Activated naive CD4-positive, alpha-beta T cell treated with anti-CD3 and anti-CD28 coated beads, Interleukin-2, amount 10 ng/mL, durations not matched to agents 7 days and 5 days (primary cell): ENCODE measurements at places on chromosomes 16 and 17.
A peak's percentile ranks its signal among the peaks of the same experiment; 100 is the strongest.

GRCh38 chr16:54236773-54237172 lies 49.8 kb downstream of the IRX3 start:
- DNase-seq: no peak

DNA sequence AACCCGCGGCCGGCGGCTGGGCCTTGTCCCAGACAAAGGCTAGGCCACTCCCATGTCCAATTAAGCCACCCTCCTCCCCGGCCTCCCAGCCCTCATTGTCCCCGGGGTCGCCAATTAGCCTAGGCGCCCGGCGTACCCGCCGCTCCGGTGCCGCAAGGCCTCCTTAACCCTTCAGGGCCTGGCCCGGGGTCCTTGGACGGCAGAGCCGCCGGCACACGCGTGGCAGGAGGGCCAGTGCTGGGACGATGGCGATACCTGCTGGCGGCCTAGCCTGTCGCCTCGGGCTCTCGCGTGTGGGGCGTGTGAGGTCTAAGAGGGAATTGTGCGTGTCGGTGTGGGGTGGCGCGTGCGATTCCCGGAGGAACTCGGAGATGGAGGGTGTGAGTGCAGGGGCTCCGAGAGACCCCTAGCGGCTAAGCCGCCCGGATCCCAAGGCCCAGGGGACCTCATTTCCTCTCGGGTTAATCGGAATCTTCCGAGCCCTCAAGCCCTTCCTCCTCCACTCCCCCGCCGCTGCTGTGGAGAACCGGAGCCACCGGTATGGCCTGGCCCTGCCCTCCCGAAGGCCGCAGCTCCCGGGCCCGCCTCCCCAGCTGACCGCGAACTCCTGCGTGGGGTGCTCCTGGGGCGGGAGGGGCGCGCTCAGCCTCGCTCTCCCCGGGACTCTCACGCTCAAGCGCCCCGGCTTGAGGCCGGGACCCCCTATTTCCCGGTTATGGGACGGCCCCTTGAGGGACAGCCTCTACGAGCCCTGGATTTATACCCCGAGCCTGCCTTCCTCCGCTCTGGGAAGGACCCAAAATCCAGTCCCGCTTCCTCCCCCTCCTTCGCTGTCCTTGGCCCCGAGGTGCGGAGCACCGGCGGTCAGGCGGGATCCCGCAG lies 11.9 kb downstream of the TBX2 start:
- DNase-seq: no peak

GRCh38 chr16:11410376-11411058 lies 65.3 kb downstream of the RMI2 start:
- no peak for DNase-seq

DNA sequence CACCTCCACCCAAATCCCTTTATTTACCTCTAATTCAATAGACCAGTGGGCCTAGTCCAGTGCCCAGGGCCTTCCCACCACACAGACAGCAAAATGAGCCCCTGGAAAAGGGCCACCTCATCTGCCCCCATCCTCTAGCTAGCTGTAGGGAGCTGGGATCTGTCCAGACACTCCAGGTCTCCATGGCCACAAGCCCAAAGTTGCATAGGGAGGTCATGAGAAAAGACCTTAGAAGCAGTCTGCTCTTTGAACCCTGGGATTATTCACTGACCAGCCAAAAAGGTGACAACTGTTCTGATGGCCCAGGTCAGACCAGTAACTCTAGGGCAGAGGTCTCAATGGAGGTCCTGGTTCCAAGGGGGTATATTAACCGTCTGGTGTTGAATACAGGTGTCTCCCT lies 2.0 kb downstream of the CUEDC1 start:
- no peak for DNase-seq

DNA sequence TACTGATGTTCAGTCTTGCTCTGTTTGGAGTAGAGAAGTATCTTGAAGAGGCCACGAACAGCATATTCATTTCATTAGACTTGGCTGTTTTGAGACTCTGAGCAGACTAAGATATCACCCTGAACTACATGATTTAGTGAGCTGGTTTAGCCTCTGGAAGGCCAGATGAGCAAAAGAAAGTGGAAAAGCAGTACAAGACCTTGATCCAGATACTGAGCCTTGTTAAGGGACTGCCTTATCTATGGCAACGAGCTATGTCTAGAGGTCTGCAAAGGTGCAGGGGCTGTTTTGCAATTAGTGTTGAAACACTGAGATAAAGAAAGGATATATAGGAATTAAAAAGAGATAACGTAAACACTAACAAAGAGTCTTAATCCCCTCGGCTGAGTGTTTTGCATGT lies 231.4 kb downstream of the IRX3 start:
- no peak for DNase-seq

GRCh38 chr16:641326-642188 lies at the start of gene MCRIP2:
Gene MCRIP2, plus strand, starts transcription at chr16:641828. Its CDS starts 164 bp downstream, at chr16:641992.
- DNase-seq: peak; percentile 83

- DNase-seq: peak; percentile 47
These were observed 713 bp downstream of the RHOT2 start for GRCh38 chr16:668519-669171.

- no peak for DNase-seq
These were observed 11.5 kb downstream of the KCNG4 start for GRCh38 chr16:84228256-84228838.

- DNase-seq: no peak
These were observed 6.6 kb downstream of the CAPN15 start for GRCh38 chr16:534135-534534.

- DNase-seq: no peak
These were observed 48.4 kb downstream of the NOG start for GRCh38 chr17:56641894-56642293.

GRCh38 chr16:68335175-68335574 lies 24.4 kb downstream of the PRMT7 start:
- DNase-seq: no peak

GRCh38 chr16:23318639-23319038 lies 16.5 kb downstream of the SCNN1B start:
- DNase-seq: no peak

- DNase-seq: no peak
These were observed 23.9 kb upstream of the TAT start for GRCh38 chr16:71600822-71601221.

DNA sequence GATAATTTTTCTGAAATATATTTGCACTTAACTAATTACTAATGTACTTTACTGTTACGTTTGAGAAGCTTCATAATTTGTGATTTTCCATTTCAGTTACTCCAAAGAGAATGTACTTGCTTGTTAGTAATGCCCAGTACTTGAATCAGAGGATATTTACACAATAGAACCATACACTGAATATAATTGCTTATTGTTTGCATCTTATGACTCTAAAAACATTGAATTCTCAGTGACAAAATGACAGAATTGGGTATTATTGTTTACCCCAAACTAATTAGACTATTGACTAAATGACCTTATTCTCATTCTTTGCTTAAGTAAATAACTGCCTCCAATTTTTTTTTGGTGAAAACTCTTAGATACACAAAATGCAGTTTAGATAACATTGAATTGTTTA lies 8.9 kb downstream of the CCP110 start:
- DNase-seq: no peak

- no peak for DNase-seq
These were observed 2.2 kb upstream of the TRAF4 start for GRCh38 chr17:28741358-28742349.

GRCh38 chr17:61555127-61555566 lies 35.9 kb downstream of the NACA2 start:
- DNase-seq: no peak

GRCh38 chr17:69069226-69069750 lies 8.6 kb upstream of the ABCA9 start:
- no peak for DNase-seq

DNA sequence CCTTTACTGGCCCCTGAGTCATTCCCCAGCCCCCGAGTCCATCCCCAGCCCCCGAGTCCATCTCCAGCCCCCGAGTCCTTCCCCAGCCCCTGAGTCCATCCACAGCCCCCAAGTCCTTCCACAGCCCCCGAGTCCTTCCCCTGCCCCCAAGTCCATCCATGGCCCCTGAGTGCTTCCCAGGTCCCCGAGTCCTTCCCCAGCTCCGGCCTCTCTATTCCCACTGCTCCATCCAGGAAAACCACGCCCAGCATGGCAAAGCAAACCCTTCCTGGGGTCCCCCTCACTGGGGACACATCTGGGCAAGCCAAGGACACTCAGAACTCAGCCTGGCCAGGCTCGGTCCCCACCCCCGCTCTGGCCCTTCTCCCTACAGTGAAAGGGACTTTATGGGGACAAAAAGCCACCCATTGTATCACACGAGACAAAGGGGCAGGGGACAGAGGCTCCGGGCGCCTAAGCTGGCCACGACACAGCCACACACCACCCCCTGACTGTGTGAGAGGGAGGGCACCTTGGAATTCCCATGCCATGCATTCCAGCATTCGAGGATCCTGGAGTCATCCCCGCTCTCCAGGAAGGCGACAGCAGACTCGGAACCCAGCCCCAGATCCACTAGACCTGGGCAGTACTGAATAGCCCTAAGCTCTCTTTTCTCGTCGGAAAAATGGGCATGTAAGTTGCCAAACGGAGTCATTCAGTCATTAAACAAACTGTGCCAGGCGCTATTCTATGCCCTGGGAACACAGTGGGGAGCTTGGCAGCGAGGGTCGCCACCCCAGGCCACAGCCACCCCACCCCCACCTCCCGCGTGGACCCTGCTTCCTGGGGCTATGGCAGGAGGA lies 14.0 kb downstream of the PLLP start:
- no peak for DNase-seq
